ENCODE measurements at places on chromosomes 5 and 9.

DNA sequence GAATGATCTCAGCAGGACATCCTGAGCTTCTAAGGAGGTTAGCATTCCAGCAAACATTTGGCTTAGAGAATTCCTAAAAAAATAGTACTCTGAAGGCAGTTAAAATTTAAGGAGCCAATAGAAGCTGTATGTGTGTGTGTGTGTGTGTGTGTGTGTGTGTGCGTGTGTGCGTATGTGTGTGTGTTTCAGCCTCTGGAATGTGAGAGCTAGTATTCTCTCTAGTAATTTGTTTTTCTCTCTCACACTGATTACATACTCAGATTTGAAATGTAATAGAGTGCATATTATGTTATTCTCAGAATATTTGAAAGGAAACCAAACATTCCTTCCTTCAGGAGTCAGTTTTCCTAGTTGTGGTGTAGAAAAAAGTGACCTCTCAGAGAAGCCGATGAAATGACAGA lies 279.6 kb downstream of the TMEM38B start:
- DNase-seq, result no peak

DNA sequence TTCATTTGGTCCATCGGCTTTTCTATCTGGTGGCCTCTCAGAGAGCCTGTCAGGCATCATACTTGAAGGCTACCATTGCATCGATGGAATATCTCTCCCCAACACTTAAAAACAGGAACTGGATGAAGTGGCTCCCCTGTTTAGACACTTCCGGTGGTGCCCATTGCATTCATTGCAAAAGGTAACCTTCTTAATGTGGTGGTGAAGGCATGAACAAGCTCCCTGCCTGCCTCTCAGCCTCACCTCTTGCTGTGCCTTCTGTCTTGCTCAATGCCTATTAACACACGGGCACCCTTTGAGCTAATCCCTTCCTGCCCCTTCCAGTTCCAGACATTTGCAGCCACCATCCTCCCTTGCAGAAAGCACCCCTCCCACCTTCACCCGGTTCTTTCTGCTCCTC lies 233.1 kb upstream of the MSX2 start:
- DNase-seq, result no peak

DNA sequence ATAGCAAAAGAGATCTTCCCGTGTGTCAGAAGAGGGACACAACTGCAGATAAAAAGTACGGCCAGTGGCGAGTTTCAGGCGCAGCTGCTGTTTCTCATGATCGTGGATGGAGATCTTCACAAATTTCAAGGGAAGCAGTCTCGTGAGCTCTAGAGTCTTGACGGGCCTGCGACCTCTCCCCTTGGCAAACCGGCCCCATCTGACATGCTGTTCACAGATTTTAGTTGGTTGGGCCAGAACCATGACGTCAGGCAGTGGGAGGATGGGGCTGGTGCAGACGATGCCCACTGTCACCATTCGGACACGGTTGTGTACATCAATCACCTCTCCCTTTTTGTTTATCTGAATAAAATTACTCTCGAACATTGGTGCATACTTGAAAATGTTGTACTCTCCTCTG lies 396 bp downstream of the GARIN3 start:
- DNase-seq, result no peak

GRCh38 chr5:24026288-24026687 lies 518.9 kb downstream of the PRDM9 start:
- DNase-seq, result no peak

- no peak for DNase-seq
Observed at GRCh38 chr9:3490957-3491356, 34.8 kb downstream of the RFX3 start.

DNA sequence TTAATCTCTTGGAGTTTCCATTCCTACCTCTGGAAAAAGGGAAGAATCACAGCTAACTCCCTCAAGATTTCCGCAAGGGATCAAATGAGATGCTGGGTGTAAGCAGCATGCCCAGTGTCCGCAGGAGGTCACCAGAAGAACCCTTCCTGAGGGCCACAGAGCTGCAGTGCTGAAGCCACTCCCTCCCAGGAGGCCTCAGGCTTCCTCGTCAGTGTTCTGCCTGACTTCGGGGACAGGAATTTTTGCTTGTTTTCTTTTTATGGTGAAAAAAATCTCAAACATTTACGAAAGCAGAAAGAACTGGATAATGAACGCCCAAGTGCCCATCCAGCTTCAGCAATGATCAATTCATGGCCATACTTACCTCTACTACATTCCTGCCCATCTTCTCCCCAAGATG lies 183.0 kb downstream of the CDK5RAP2 start:
- no peak for DNase-seq

DNA sequence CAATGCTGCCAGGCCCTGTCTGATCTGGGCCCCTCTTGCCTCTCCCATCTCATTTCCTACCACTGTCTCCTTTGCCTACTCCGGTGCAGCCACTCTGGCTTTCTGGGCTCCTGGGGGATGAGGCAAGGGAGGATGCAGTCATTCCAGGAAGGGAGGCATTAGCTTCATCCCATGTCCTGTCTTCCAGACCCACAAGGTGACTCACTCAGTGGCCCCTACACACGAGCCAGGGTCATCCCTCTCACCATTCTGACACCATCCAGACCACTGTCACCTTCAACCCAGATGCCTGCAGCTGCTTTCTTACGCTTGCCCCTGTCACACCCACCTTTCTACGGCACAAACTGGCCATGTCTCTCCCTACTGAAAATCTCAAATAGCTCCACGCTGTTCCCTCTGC lies 19.1 kb downstream of the ACSL6 start:
- no peak for DNase-seq

- no peak for DNase-seq
Observed at GRCh38 chr5:110956913-110957813, 114.3 kb upstream of the TSLP start.

GRCh38 chr5:95711501-95712346 lies 19.4 kb upstream of the RHOBTB3 start:
- no peak for DNase-seq

GRCh38 chr9:19114680-19115270 lies 12.1 kb upstream of the HAUS6 start:
- DNase-seq, result no peak

- no peak for DNase-seq
Observed at GRCh38 chr9:2955575-2955974, 111.7 kb upstream of the PUM3 start.

DNA sequence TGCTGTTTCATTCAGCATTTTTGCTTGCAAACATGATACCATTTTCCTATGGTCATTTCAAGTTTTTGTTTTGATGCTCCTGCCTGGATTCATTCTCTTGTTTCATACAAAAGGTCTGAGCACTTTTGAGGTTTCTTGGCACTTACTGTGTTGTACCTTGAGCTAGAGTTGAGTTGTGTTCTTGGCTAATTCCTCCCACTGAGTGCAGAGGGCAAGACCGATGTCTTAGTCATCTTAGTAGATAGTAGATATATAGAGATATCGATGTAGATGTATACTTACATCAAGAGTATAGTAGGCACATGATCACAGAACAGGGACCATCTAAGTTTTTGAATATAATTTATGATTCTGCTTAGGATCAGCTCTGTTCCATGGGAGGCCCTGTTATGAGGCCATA lies 366.6 kb downstream of the OSTF1 start:
- DNase-seq, result no peak

DNA sequence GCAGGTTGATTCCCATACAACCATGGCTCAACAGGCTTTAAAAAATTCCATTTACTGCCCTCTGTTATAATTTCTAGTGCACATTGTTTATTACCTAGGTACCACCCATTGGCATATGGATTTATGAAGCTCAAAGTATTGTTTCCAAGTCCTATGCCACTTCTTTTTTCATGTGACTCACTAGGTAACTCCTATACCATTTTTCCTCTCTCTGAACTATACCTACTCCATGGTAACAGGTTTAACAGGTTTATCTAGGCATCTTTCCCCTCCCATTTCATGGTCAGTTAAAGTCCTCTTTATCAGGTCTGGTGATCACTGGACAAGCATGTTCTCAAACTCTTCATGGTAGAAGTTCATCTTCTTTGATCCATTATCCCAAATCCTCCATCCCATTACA lies 49.6 kb upstream of the ABCA1 start:
- no peak for DNase-seq

DNA sequence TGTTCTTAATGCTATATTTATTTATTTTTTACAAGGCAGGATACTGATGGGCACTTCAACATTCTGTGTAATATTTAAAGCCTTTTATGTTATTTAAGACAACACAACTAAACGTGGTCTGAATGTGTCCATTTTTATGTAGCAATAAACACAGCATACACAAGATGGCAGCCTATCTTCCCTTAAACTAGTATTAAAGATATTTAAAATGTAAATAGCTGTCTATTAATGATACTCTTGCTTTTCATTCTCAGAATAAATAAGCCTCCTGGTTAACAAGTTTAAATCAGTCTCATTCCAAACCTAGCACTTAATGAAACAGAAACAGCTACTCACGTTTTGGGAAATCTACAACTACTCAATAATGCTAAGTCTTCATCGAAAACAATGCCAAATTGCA lies 315.7 kb downstream of the MCTP1 start:
- DNase-seq, result no peak
